Glomerular endothelial cell (primary cell): ENCODE measurements at places on chromosomes 11 and 22. TPM values are rescaled to one million over a fixed set of nuclear protein-coding genes. Genes with fewer than 3 reads are reported as not detected.

Gene TENM4
- 6.5 and 7.3 TPM in 2 replicates for total RNA-seq

Gene SERHL2
- 1.4 and 3.4 TPM in 2 replicates for total RNA-seq

GRCh38 chr11:46200537-46201281 is 76.8 kb upstream of the CREB3L1 start:
- no peak for DNase-seq

DNA sequence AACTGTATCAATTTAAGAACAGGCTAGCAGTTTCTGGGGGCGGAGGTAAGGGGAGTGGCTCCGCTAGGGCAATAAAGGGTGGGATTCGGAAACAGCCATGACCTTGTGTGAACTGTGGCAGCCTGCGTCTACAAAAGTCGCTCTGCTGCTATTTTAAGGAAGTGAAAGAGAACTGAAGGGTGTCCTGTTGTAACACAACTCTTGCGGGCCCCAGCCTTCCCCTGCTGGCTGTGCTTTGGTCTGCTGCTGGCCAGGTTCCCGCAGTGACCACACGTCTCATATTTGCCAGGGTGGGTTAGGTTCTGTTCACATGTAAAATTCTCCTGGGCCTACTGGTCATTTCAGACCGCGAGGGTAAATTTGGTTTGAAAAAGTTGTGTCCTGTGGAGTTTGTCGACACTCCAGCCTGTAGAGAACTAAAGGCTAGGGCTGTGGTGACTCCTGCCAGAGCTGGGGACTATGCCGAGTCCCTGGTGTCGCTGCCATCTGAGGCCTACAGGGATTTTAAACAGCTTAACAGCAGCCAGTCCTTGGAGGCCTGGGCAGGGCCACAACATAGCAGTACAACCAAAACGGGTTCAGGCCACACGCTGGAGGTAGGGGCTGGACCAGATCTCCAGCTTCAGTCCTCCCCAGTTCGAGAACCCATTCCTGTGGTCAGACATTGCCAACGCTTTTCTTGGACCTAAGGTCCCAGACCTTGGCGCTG is 1.1 kb upstream of the PPFIBP2 start:
- no peak for DNase-seq

DNA sequence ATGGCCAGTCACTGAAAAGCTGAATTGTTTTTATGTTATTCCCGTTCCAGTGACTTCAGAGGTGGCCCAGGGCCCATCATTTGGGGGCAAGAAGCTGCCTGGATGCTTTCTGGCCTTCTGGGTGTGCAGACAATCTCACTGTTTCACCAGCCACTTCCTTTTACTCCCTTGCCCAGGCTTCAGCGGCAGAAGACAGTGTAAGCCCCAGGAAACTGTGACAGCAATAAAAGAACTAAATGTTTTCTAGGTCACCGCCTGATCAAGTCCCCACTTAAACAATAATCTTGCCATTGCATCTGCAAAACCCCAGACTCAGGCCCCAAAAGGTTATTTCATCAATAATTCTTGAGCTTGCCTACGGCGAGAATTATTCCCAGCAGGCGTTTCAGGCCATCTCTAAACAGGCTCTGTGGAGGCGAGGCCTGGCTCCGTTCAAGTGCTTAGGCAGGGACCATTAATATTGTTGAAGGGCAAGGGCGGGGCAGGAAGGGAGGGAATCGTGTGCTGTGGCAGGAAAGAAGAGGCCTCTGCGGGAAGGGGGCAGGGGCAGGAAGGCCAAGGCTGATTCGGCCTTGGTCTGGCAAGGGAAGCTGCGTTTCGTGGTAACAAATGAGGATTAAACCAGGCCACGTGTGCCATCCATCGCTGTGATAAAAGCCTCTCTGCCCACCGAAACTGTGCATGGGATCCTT is 252.3 kb downstream of the KIRREL3 start:
- no peak for DNase-seq

DNA sequence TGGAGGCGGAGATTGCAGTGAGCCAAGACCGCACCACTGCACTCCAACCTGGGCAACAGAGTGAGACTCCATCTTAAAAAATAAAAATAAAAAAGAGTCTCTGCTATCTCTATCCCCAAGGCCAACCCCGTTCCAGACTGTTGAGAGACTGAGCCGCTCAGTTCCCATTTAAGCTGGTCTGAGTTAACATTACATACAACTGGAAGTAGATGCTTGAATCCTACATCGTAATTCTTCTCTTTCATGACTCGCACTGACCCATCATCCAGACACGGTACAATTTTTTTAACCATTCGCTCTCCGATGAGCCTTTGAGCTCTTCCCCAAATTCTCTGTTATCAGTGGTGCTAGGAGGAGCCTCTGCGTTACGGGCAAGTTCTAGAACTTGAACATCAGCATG is 4.9 kb upstream of the CYTH4 start:
- DNase-seq = no peak

- no peak for DNase-seq
Observed at GRCh38 chr22:46448333-46448732, 89.1 kb downstream of the CELSR1 start.
